H1 (cell line): ENCODE measurements at places on chromosomes 1 and 21.
A peak's percentile ranks its signal among the peaks of the same experiment; 100 is the strongest.

DNA sequence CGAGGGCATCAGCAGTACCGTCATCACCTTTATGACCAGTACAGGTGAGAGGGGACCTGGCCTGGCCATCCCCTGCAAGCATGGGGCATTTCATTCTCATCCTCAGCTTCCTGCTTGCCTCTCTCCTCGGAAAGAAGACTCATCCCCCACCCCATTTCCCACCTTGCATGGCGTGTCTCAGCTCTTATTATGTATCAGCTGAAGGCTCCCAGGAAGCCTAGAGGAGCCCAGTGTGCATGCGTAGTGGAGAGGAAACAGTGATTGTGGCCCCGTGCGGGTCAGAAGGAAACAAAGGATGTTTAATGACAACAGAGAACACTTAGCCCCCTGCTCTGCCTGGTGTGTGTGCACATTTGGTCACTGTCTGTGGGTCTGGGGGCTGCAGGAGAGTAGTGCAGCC, 40.3 kb upstream of the CNTN2 start:
- no peak for DNase-seq

DNA sequence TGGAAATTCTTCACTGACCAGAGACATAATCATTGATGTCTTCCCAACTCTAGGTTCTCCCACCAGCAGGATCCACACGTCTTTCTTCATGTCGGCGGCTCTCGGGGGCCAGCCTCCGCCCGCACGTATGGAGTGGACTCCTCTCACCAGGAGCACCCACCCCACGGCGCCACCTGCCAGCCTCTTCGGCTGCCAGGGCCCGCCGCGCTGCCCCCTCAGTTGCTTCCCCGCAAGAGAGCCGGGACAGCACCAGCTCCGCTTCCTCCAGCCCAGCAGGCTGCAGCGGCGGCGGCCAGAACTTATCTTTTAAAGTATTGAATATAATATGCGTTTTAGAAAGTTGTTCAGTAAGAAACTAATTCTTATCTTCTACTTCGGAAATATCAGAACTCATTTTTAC, 273.5 kb downstream of the LIPI start:
- DNase-seq, result no peak

DNA sequence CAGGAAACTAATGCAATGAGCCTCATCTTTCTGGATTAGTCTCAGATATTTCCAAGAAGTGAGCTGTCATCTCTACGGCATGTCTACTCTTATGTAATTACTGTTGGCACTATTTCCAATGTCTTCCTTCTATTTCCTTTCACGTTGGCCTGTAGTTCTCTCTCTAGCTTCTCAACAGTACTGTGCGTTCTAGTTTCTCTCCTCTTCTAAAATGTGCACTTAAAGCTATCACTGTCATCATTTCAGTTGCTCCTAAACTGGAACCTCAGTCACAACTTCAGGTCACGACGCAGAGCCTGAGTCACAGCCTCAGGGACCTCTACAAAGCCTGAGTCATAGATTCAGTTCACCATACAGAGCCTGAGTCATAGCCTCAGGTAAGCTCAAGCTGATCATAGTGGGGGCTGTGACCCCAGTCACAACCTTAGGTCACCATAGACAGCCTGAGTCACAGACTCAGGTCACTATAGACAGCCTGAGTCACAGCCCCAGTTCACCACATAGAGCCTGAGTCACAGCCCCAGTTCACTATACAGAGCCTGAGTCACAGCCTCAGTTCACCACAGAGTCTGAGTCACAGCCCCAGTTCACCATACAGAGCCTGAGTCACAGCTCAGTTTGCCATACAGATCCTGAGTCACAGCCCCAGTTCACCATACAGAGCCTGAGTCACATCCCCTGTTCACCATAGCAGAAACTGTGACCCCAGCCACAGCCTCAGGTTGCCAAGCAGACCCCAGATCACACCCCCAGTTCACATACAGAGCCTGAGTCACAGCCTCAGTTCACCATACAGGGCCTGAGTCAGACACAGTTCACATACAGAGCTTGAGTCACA, 13.0 kb downstream of the WNT9A start:
- DNase-seq, result no peak

- DNase-seq, result no peak
Measured at GRCh38 chr1:41484402-41485241, at the start of gene EDN2. EDN2 (minus strand) TSS chr1:41484683; CDS start chr1:41484601, 82 bp downstream.

DNA sequence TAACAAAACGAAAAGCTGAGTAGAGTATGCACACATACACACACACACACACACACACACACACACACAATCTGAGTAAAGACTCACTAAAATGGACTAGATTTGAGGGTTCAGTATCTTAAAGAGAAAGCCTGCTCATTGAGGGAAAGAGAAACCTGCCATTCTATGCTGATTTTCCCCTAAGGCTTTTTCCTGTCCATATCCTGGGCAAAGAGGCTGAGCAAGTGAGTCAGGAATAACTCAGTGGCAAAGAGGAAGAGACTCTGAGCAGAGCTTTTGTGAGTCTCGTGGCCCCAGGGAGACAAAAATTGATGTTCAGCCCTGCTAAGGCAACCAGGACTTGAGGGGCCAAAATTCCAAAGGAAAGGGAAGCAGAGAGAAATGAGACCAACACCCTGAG, 37.3 kb upstream of the RUNX1 start:
- no peak for DNase-seq

GRCh38 chr1:178330153-178330552, 166.6 kb downstream of the CLEC20A start:
- no peak for DNase-seq

- DNase-seq, result no peak
Measured at GRCh38 chr1:90919900-90920299, 101.9 kb downstream of the ZNF644 start.

DNA sequence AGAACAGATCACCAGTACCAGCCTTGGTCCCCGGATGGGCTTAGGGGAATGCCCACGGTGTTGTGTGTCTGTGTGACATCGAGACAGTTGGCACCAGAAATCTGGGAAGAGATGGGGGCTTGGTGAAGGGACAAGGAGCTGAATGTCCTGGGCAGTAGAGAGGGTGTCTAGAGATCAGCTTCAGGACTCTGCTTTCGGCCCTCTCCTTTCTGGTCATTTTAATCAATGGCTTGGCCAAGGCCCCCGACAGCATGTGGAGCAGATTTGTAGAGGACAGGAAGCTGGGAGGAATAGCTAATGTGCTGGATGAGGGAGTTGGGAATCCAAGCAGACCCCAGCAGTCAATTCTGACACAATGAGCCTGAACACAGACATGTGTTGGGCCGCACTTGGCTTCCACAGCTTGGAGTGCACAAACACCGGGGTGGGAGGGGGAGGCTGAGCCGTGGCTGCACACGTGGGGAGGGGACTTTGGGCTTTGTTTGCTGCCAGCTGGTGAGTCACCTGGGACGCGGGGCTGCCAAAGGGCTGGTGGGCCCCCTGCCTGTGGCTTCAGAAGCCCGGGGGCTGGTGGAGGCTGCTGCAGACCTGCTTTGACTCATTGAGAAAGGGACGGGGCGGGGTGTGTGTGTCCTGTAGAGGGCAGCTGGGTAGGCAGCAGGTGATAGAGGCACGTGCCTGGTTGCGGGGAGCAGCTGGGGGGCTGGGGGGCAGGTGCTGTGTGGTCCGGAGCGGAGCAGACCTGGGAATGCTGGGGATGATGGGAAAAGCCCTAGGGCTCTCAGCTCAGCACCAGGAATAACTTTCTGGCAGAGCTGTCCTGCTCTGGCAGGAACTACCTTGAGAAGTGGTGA, 20.9 kb downstream of the SLC1A7 start:
- DNase-seq, result no peak

GRCh38 chr1:85448358-85448757, 16.6 kb downstream of the DDAH1 start:
- no peak for DNase-seq

- no peak for DNase-seq
Measured at GRCh38 chr1:93317207-93317606, 28.5 kb upstream of the DR1 start.

DNA sequence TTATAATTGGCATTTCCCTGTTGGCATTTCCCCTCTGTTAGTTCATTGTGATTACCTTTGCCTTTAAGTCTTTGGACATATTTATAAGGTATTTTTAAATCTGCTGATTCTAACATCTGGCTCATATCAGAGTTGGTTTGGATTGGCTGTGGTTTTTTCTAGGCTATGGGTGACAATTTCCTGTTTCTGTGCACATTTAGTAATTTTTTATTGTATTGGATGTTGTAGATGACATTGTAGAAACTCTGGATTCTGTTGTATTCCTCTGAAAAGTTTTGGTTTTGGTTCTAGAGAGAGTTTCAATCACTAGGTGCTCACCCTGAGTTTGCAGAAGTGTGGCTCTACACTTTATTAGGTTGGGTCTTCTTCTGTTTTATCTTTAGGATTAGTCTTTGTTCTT, 110.1 kb upstream of the ARHGEF16 start:
- no peak for DNase-seq

DNA sequence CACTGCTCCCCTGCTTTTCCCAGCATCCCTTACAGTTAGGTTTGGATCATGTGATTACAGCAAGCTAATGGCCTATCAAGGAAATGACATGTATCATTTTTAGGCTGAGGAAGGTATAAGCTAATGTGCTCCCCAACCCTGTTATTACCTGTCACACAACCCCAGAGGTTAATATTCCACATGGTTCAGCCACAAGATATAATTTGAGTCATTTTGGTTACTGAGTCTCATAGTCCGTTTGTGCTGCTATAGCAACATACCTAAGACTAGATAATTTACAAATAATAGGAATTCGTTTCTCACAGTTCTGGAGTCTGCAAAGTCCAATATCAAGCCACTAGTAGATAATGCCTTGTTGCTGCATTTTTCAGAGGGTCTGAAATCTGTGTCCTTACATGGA, 29.1 kb upstream of the SLC16A1 start:
- DNase-seq, result no peak

- DNase-seq, result no peak
Measured at GRCh38 chr1:160522622-160523345, at the start of gene SLAMF6. SLAMF6 (minus strand) TSS chr1:160523255; CDS start chr1:160523192, 63 bp downstream.

DNA sequence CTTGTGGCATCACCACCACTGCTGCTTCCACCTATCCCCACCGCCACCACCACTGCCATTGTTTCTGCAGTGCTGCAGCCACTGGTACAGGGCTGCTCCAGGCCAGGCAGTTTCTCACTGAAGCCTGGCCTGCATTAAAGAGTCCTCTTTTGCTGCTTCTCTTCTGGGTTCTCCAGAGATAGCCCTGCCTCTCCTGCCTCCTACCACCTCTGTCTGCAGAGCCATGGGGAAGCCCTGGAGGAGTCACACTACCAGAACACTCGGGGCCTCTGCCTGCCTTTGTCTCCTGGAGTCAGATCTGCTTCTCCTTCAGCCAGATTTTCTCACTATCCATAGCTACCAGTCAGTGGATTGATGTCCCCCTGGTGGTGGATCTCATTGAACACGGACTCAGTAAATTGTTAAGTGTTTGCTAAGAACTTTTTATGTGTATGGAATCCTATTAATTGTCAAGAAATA, 37.7 kb upstream of the DDAH1 start:
- DNase-seq, result peak; percentile 59

GRCh38 chr1:156283521-156283920, 604 bp upstream of the TMEM79 start:
- no peak for DNase-seq

- DNase-seq, result peak; percentile 63
Measured at GRCh38 chr1:28602536-28603439, 10.7 kb downstream of the RAB42 start.

GRCh38 chr1:204331275-204331674, 28.5 kb downstream of the PLEKHA6 start:
- DNase-seq, result no peak

DNA sequence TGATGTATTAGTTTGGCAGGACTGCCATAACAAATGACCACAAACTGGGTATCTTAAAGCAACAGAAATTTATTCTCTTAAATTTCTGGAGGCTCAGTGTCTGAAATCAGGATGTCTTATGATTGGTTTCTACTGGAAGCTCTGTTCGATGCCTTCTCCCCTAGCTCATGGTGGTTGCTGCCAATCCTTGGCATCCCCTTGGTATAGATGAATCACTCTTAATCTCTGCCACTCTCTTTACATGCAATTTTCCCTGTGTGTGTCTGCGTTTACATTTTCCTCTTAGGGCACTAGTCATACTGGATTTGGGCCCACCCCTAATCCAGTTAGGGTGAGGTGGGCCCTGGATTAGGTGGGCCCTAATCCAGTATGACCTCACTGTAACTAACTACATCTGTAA, 54.7 kb upstream of the MPC2 start:
- DNase-seq, result no peak
